ENCODE measurements at places on chromosomes 11 and 22.
A peak's percentile ranks its signal among the peaks of the same experiment; 100 is the strongest.

GRCh38 chr22:23218053-23218866 lies 38.0 kb downstream of the BCR start:
- peak; percentile 75 for DNase-seq

- peak; percentile 75 for DNase-seq
Observed at GRCh38 chr11:47259232-47259977, 1.6 kb downstream of the NR1H3 start.

GRCh38 chr11:21180182-21180581 lies 510.8 kb downstream of the NELL1 start:
- no peak for DNase-seq

DNA sequence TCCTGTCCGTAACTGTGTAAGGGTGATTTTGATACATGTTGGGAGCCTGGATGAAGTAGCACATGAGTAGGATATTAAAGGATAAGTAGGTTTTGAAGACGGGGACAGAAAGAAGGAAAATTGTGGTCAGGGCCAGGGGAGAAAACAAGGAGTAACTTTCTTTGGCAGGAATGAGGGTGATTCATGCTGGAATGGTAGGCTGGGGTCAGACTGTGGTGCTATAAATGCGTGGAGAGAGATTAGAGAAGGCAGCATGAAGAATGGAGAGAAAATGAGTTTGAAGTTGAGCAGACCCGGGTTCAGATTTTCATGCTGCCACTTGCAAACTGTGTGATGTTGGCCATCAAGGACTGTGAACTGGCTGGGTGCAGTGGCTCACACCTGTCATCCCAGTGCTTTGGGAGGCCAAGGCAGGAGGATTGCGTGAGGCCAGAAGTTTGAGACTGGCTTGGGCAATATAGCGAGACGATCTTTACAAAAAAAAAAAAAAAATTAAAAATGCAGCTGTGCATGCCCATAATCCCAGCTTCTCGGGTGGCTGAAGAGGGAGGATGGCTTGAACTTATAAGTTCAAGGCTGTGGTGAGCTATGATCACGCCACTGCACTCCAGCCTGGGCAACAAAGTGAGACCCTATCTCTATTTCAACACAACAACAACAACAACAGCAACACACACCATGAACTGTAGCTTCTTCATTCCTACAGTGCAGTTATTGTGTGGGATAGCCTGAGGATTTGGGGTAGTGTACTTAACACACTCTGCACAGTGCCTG lies 22.3 kb downstream of the ZBTB16 start:
- no peak for DNase-seq

DNA sequence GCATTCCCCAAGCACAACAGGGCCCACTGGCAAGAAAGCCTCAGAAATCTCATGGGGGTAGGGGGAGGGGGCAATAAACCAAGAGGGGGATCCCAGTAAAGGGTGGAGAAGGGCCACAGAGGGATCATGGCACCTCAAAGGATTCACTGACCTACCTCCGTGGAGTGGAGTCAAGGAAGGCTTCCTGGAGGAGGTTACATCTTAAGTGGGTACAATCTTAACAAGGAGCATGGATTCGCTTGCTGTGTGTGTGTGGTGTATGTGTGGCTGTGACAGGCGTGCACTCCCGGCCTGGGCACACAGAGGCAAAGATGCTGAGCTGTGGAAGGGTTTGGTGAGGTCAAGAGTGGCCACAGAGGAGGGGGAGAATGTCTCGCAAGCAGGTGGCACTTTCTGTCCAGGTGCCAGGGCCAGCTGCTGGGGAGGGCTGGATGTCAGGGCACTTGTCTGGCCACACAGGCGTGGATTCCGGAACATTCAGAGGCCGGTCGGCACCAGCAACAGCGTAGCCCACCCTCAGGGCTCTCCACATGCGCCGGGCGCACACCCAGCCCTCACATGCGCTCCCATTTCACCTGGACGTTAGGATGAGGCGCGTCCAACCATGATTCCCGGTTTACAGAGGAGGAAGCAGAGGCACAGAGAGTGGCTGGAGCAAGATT lies 43.3 kb downstream of the WNT7B start:
- no peak for DNase-seq

DNA sequence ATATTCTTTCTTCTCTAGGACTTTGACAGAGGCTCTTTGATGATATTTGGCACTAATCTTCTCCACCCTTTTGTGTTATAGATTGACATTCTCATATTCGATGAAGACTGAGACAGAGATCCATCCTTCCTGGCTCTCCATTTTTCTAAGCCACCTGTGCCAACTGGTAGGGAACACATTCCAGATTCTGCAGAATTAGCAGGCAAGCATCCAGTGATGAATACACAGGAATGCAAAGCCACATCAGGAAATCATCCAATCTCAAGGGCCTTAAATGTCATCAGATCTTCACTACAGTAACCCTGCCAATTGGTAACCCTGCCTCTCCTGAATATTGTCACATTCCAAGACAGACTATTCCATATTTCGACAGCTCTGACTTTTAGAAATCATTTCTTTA lies 718.4 kb upstream of the API5 start:
- DNase-seq, result no peak

- no peak for DNase-seq
Observed at GRCh38 chr11:134949121-134950090, 537.4 kb upstream of the B3GAT1 start.

- DNase-seq, result no peak
Observed at GRCh38 chr22:23621082-23621780, 10.9 kb downstream of the DRICH1 start.

DNA sequence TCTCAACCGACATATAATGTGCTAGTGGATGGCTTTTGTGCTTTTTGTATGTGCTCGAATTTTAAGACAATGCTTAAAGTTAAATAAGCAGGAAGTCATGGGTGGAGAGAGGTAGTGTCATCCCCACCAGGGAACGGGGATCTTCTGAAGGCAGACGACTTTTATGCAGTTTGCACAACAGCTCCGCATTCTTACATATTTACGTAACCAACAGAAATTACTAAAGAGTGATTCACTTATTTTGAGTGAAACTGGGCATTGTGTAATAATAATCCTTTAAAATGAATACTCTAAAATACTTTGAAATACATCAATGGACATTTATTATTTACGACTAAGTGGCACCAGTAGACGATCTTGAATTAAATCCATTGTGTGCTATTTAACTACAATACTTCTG lies 305.1 kb downstream of the CNTN5 start:
- DNase-seq, result no peak

DNA sequence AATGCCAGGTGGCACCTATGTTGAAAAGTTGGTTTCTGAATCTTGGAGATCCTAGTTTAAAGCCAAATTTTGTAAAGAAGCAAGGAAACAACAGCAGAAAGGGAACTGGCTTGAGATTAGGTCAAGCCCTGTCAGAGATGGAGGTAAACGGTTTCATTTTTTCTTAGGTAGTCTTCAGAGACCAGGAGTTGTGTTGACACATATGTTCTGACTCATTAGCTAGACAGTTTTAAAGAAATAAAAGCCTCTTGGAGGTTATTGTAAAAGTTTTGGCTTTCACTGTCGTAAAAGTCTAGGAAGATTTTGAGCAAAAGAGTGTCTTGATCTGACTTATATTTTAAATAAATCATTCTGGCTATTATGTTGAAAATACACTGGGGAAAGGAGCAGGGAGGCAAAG lies 151.5 kb upstream of the CTSC start:
- no peak for DNase-seq

DNA sequence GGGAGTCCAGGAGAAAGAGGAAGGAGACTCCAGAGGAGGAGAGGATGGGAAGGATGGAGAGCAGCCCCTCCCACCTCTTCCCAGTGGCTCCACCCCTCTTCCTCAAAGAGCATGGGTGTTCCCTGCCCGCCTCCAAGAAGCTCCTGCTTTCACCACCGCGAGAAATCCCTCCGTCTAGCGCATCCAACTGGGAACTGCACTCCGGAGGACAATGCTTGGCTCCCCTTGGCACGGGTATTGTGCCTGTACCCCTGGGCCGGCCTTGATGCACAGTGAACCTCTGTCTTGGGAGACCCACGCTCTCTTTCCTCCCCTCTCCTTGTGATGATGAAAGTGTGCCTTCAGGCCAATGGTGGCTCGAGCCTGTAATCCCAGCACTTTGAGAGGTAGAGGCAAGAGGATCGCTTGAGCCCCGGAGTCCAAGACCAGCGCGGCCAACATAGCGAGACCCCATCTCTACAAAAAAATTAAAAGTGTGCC lies 14.9 kb upstream of the ADA2 start:
- DNase-seq, result peak; percentile 53

- no peak for DNase-seq
Observed at GRCh38 chr11:15805726-15806125, 550.6 kb downstream of the SOX6 start.

DNA sequence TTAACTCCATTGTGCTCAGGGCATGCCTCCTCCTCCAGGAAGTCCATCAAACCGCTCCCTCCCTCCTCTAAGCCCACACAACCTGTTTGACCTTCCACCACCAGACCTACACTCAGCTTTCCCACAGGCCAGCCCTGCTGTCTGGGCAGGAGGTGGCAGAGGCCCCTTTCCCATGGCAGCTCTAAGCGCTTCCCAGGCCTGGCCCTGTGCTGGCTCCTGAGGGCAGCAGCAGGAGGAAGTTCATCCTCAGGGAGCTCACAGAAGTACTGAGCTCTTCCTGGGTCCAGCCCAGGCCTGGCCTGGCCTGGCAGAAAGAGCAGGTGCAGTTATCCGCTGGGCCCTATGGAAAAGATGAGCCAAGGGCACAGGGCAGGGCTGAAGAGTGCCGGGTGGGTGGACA lies 31.4 kb downstream of the ARAP1 start:
- DNase-seq, result no peak

- DNase-seq, result no peak
Observed at GRCh38 chr11:72871119-72871518, 56.9 kb downstream of the ATG16L2 start.

DNA sequence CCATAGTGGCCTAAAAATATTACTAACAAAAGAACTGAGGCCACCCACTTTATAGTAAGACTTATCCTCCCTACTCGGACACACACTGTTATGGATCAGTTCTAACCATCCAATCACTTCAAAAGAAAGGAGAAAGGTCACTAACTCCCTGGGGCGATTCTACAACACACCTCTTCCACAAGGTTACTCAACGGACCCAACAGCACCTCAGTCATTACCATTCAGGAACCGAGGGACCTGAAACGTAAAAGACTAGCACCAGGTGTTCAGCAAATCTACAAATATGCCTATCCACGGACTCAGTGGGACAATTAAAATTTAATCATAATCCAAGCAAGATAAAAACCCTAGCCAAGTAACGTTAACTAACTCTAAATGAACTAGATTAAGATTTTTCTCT lies 1.6 kb downstream of the HNRNPUL2 start:
- no peak for DNase-seq

DNA sequence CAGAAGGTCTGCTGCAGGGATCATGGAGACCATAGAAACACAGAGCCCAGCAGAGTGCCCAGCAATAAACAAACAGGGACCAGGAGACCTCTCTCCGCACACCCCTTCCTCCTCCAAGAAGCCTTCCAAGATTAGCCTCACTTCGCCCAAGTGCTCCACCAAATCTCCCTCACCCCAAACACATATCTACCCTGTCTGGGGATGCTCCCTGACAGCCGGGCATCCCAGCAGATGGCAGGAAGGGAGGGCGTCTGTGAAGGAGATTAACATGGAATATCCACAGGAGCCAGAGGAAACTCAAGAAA lies 26.5 kb downstream of the ARAP1 start:
- no peak for DNase-seq

GRCh38 chr11:133906746-133907145 lies 50.0 kb downstream of the IGSF9B start:
- peak; percentile 56 for DNase-seq

GRCh38 chr11:93501856-93502255 lies 41.3 kb downstream of the SMCO4 start:
- no peak for DNase-seq

DNA sequence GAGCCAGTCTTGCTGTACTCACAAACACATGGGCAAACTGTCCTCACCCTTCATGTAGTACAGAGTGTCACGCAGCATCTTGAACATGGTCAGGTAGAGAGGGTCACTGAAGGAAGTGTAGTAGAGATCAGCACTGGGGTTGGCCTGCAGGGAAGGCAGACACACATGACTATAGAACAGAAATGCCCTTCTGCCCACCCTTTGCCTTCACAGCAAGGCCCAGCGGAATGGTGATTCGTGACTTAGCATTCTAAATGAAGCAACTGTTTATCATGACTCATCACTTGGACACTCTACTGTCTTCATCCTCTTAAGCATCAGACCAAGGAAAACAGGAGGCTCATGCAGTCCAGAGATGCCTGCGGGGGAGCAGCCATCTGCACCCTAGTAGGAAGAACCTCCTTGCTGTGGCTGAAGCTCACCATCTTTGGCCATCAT lies 33.4 kb downstream of the SERPIND1 start:
- no peak for DNase-seq

DNA sequence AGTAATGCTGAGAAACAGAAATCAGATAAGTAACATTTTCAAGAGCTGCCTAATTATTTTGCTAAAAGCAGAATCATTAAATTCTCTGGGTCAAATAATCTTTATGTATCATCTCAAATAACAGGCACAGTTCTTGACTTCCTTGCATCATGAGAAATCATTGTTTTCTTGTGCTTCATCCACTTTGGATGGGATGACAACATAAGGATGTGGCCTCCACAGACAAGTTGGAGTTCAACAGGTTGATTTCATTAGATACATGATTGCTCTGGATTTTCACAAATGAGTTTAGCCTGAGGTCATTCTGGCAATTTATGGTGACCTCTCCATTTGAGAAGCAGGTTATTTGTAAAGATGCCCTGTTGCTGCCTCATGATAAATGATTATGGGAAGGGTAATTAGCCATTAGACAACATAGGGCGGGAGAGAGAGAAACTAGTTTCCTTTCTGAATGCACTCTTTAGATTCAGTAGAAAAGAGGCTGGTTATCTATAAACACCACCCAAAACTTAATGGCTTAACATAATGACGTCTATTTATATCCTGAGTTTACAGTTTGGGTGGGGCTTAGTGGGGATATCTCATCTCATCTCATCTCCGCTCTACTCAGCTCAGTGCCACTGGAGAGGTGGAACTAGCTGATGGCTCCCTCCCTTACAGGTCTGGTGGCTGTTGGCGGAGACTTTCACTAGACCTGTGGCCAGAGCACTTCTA lies 35.0 kb upstream of the ADORA2A start:
- DNase-seq, result no peak

DNA sequence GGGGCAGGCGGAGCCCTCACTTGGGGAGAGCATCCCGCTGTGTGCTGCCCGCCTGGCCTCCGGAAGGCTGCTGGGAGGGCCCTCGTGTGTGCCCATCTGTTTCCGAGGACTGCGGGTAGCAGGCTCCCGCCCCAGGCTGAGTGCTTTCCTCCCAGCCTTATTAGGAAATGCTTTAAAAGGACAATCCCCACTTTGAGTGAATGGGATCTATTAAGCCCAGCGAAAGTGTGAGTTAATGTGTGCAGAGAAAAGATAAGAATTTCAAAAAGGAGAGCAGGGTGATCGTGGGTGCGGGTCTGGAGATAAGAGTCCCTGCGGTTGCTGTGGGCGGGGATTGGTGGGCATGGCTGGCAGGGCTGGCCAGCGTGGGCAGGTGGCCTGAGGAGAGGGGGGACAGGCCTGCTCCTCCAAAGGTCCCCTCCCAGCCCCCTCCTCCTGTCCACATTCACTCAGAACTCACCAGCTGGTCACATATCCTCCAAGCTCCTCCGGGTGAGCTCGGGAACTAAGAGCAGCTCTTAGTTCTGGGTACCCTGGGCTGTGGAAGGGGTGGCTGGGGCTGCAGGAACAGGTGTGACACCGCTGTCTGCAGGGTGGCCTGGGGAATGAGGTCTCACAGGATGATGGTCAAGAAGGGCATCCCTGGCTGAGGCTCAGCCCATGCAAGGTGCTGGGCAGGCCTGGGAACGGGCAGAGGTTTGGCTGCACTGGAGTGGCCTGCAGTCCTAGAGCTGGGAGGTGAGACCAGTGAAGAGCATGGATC lies 1260.3 kb downstream of the BRD1 start:
- no peak for DNase-seq
